ENCODE measurements at places on chromosomes 5 and 9.

GRCh38 chr9:33202018-33202417 lies 34.9 kb upstream of the B4GALT1 start:
- no peak for DNase-seq

GRCh38 chr9:92917176-92917800 lies 30.0 kb upstream of the FGD3 start:
- DNase-seq = no peak

DNA sequence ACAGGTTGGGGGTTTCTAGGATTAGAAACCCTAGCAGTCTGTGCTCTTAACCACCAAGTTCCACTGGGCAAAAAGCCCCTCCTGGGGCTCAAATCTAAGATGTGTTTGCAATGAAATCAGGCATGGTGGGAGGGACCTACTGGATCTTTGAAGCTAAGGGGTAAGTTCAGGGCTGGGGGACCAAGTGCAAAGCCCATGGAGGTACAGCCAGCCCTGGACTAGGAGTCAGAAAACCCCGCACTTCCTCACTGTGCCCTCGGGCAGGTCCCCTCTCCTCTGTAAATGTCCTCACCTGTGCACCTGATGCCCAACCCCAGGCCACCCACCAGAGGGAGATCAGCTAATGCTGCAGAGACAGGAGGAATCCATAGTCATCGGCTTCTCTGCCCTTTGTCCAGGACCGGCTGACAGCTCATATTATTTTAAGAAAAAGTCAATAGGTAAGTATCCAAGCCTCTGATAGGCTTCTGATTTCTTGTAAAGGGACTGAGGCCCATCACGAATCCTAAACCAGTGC lies 138.3 kb downstream of the PAX5 start:
- no peak for DNase-seq

DNA sequence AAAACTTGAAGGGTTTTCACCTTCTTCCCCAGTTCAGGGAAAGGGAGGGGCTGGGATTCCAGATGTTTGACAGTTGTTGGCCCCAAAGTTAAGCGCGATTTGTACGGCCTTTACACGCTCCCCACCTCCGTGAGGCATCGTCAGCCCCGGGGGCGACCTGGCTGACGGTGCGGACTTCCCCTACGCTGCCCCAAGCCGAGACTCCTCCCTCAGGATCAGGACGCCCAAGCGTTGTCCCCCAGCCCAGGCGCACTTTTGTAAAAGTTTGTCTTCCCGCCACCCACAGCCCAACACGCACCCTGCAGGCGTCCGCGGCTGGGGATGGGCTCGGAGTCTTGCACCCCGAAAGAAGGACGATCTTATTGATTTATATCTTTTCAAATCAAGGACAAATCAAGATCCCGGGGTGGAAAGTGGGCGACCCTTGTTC lies 713 bp downstream of the MOB3B start:
- peak; percentile 7 for DNase-seq

DNA sequence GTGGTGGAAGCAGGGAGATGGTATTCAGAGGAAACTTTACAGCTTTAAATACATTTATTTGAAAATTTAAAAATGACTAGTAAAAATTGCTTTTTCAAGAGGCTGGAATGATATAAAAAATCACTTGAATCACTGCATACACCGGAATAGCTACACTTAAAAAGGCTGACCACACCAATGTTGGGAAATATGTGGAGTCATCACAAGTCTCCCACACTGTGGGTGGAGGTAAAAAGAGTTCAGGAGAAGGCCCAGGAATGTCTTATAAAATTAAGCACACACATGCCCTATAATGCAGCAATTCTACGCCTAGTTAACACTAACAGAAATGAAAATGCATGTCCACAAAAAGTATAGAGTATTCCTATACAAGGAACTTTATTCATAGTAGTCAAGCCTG lies 198.1 kb downstream of the ROR2 start:
- DNase-seq = no peak

GRCh38 chr9:90455316-90455715 lies 187.3 kb downstream of the DIRAS2 start:
- no peak for DNase-seq

DNA sequence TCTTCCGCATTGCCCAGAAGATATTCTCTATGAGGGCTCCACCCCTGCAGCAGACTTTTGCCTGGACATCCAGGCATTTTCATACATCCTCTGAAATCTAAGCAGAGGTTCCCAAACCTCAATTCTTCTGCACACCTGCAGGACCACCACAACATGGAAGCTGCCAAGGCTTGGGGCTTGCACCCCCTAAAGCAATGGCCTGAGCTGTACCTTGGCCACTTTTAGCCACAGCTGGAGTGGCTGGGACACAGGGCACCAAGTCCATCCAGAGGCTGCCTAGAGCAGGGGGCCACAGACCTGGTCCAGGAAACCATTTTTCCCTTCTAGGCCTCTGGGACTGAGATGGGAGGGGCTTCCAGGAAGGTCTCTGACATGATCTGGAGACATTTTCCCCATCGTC lies 60.7 kb downstream of the ADAMTSL1 start:
- DNase-seq = no peak

- DNase-seq = no peak
These were observed 106.7 kb downstream of the SCAMP1 start for GRCh38 chr5:78467140-78467539.

GRCh38 chr5:132268769-132269551 lies 11.5 kb downstream of the PDLIM4 start:
- no peak for DNase-seq

GRCh38 chr5:169694091-169694625 lies 57.1 kb downstream of the DOCK2 start:
- DNase-seq = no peak

DNA sequence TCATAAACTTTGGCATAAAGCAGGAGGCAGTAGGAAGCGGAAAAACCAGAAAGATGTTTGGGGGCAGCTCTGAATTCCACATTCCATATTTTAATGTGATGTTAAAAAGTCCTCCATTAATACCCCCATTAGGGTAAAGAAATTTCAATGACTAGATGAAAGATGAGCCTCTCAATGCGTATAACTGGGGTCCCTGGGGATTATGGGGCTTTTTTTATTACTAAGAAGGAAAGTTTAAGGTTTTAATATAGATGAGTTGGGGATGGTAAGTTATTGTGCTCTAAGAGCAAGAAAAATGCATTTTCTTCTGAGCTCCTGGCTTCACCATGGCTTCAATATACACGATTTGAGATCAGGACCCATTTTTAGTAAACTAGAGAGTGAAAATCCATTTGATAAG lies 321.9 kb downstream of the CDK5RAP2 start:
- DNase-seq = no peak

DNA sequence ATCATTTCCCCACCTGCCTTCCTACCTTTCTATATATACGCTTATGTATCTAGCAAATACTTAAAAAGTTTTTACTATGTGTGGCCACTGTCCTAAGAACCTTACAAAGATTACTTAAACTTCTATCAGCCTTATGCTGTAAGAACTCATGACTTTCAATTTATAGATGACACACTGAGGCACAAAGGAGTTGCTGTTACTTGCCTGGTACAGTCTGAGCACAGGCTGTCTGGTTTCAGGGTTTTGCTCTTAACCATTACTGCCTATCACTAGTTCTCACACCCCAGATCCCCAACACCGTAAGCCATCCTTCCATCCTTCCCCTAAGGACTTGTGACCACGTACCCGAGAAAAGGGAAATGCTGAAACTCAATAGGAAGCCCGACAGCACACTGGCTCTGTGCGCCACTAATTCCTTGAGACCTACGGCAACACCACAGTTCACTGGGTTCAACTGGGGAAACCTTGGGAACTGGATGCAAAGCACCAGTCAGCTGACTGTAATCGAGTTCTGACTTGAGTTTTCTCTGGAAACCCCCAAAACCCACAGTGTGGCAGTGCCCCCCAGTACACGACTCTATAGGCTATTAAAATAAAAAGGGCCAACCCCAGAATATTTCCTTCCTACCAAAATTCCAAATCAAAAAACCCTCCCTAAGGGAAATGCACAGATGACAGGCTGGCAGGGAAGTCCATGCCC lies 56.0 kb downstream of the AUH start:
- no peak for DNase-seq

DNA sequence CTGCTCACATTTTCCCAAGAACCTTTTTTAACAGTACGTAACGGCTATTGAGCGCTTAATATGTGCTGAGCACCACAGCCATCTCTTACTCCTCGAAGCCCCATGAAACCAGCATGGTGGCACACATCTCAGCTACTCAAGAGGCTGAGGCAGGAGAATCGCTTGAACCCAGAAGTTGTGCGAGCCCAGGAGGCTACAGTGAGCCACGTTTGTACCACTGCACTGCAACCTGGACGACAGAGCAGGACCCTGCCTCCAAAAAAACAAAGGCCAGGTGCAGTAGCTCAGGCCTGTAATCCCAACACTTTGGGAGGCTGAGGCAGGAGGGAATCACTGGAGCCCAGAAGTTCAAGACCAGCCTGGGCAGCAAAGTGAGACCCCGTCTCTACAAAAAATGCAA lies 28.2 kb downstream of the AQP7 start:
- DNase-seq = no peak

DNA sequence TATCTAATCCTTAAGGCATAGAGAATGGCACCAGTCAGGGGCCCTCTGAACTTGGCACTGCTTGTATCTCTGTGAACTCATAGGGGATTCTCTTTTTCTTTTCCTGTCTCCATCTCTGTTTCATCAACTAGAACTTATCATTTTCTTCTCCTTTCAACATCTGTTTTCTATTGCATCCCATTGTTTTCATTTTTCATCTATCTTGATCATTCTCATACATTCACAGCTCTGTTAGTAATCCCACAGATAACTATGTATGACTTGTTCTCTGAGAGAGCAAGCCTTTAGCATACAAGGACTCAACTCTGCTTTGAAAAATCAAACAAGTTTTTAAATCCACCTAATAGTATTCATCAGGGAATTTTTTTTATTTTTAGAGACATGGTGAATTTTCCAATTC lies 264.3 kb downstream of the ARRDC3 start:
- DNase-seq = no peak

- DNase-seq = no peak
These were observed 1263.3 kb upstream of the CDH9 start for GRCh38 chr5:28301712-28302111.

GRCh38 chr9:95422650-95423049 lies 94.1 kb downstream of the PTCH1 start:
- no peak for DNase-seq

- no peak for DNase-seq
These were observed 30.5 kb upstream of the ZNF169 start for GRCh38 chr9:94228616-94229015.

GRCh38 chr5:87277279-87277835 lies 9.7 kb downstream of the RASA1 start:
- no peak for DNase-seq

DNA sequence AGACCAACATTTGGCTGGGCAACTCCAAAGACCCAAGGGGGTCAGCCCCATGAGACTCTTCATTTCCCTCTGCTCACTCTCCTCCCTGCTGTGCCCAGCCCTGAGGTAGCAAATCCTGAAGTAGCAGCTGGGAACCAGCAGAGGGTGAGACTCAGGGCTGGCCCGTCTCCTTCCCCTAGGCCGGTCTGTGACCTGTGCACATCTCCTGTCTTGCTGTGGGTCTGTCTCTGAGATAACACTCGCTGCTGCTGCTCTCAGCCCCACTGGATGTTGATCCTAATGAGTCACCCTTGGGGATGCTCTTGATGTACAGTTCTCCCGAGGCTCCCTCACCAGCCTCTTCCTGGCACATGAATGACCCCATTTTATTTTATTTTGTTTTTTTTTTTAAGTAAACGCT lies 7.3 kb upstream of the OR2V1 start:
- no peak for DNase-seq

- DNase-seq = no peak
These were observed 110.8 kb downstream of the SMARCA2 start for GRCh38 chr9:2125906-2126305.

GRCh38 chr5:172076761-172077244 lies 70.4 kb upstream of the FBXW11 start:
- DNase-seq = no peak

GRCh38 chr5:14237317-14238086 lies 94.4 kb downstream of the TRIO start:
- no peak for DNase-seq

GRCh38 chr5:89267788-89268187 lies 384.8 kb upstream of the MEF2C start:
- DNase-seq = no peak
